Peyer's patch (tissue), 4 donors: ENCODE measurements at places on chromosomes 6 and 20.

DNA sequence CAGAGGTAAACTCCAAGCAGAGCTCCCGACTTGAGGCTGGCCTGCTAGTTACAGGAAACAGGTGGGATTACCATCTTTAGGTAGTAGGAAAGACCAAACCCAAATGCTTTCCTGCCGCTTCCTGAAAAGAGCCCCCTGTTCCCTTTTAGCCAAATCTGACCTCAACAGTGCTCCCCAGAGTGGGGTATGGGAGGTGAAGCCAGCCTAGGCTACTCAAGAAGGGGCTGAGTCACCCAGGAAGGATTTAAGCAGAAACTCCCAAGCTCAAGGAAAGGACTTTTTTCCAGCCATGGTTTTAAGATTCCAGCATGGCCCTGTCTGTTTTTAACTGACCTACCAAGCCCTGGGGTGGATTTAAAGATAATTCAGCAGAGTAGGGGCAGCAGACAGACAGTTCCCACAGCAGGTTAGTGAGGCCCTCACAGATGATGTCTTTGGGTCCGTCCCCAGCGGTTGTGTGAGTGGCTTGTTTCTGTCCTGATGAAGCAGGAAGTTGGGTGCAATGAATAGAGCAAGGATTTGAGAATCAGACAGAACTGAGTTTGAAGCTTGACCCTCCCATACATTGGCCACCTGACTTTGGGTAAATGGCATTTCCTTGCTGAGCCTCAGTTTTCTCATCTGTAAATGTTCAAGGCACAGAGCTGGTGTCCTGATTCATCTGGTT lies 76.9 kb upstream of the MAFB start:
- no peak for DNase-seq

DNA sequence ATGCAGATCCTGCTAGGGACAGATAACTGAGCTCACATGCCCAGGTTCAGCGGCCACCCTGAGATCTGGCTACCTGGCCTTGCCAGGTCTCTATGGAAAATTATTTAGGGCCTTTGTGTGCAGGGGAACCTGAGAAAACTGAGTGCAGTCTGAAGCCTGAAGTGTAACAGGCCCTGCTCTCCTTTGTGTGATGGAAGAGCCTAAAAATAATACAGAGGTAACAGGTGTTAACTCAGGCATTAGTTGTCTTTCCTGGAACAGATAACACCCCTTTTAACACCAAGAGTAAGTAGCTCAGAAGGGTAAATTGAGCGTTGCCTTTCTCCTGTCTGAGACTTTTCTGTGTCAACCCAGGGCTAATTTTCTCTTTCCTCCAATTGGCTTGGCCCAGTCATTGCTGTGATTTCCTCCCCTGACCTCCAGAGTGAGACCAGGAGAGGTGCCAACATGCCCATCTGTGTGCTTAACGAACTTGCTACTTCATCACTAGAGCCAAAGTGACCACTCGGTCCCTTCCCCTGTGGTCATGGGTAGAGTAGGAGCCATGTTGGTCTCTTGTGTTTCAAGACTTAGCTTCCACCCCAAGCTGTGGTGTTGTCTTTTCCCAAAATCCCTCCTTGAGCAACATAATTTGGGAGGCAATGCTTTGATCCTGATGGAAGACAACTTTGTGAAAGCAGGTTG lies 304.4 kb upstream of the JAG1 start:
- DNase-seq: no peak

GRCh38 chr20:63176034-63176426 lies 39.9 kb downstream of the YTHDF1 start:
- no peak for DNase-seq

- DNase-seq: no peak
Observed at GRCh38 chr20:44931911-44932310, 22.1 kb downstream of the PABPC1L start.
